Purkinje cell (primary cell): ENCODE measurements at places on chromosomes 3 and 15. TPM values are rescaled to one million over a fixed set of nuclear protein-coding genes. Genes with fewer than 3 reads are reported as not detected.

PIGB gene
- 25.1 and 37.9 TPM in 2 replicates for polyA plus RNA-seq

ANKRD34C gene
- 4.0 and 5.0 TPM in 2 replicates for polyA plus RNA-seq

CKMT1B gene
- polyA plus RNA-seq: 73.4 and 92.8 TPM in 2 replicates

LRRC15 gene
- not detected in 2 replicates for polyA plus RNA-seq

SLC22A14 gene
- polyA plus RNA-seq: 0.78 TPM in 1 of 2 replicates, not detected in the other

ACP3 gene
- not detected in 2 replicates for polyA plus RNA-seq

TXNRD3 gene
- polyA plus RNA-seq: 1.4 TPM in 1 of 2 replicates, not detected in the other
